ENCODE measurements at places on chromosomes 7 and 10.

DNA sequence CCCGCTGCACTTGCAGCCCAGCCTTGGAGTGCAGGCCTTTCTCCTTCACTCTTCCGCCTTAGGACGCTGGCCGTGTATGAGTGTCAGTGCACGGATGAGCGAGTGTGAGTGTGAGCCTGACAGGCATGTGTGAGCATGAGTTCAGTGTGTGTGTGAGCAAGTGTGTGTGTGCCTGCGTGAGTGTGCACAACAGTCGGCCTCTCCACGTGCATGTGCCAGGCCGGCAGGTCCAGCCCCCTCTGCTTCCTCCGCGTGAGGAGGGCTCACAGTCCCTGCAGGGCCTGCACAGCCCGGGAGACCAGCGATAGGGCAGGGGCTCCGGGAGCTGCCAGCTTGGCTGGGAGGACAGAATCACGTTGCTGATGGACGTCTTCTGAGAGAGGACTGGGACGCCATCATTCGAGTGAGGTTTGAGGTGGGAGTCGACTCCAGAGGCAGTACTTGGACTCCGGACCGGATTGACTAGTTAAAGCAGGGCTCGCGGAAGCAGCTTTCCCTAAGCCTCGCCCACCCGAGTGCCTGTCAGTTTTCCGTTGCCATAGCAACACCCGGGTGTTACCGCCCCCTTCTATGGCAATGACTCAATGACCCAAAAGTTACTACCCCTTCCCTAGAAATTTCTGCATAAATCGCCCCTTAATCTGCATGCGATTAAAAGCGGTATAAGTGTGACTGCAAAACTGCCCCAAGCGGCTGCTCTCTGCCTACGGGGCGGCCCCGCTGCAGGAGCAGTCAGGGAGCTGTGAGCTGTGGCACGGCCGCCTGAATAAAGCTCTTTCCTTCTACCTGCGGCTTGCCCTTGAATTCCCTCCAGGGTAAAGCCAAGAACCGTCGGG lies 19.6 kb upstream of the CFAP46 start:
- DNase-seq: peak; percentile 8

DNA sequence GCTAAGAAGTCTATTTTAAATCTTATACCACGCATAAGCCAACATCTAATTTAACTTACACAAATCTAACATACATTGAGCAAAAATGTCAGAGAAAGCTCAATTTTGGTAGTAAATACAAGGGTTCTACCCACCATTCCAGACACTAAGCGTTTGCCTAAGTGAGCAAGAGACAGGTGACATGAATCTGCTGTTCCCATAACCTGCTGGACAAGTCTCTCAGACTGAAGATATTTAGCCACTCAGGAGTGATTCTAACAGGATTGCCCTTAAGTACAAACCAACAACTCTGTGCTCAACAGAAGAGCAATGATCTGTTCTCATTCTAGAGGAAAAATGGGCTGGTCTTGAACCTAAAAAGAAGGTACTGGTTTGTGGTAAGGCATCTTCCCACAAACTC lies 18.8 kb downstream of the EZH2 start:
- DNase-seq: no peak

- DNase-seq: no peak
Measured at GRCh38 chr7:23184709-23185359, 3.0 kb downstream of the NUP42 start.

DNA sequence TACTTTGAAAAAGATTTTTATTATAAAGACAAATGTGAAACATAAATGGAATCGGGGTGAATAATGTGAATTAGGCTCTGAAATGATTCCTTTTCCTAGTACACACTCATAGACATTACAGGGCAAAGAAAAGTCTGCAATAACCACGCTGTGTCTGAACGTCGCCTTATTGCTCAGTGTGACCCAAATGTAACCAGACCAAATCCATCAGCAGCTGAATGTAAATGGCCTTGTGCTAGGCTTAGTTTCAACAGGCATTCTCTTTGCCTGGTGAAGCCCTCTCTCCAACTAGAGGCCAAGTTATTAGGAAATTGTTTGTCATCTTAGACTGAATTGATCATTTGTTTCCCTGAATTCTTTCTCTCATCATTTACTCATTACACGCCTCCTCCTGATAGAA lies 225.5 kb downstream of the CHCHD3 start:
- DNase-seq: no peak

- DNase-seq: peak; percentile 46
Measured at GRCh38 chr7:92245487-92246359, at the start of the genes ANKIB1 and KRIT1. ANKIB1 (plus strand) TSS chr7:92245974; CDS start chr7:92294979, 49,005 bp downstream. KRIT1 (minus strand) TSS chr7:92245914; CDS start chr7:92242135, 3,779 bp downstream.

DNA sequence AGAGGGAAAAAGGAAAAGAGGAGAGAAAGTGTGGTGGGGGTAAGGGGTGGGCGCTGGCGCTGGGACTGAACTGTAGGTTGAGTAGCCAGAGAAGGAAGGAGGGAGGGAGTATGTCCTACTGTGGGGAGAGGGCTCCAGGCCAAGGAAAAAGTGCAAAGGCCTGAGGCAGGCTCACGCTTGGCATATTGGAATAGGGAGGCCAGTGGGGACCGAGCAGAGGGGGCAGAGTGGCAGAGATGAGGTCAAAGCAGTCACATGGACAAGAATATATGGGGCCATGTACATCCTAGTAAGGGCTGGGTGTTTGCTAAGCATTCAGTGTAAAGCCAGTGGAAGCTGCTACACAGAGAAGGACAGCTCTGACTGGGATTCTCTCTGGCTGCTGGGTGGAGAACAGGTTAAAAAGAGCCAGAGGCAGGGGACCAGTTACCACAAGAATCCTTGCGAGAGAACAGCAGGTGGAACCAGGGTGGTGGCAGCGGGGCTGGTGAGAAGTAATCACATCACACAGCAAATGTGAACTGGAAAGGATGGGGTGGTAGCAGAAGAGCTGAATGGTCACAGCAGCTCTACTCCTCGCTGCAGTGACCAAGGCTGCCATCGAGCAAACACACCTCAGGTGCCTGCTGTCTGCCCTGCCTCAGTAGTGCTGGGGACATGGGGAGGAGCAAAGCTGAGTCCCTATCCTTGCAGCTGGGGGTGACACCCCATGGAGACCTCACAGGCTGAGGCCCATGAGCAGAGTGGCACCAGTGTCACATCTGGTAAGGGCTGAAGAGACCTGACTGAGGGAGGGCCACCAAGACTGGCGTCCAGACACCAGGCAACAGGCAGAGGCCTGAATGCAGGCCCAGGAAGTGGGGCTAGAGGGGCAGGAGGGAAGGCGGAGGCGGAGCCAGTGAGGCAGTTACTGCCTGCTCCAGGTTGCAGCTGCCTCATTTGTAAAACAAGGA lies 39.5 kb downstream of the FAM53B start:
- DNase-seq: no peak

Data from brain pericyte (primary cell).